Uterus (tissue), 4 donors: ENCODE measurements at places on chromosomes 2 and 18. TPM values are rescaled to one million over a fixed set of nuclear protein-coding genes. Genes with fewer than 3 reads are reported as not detected.
A peak's percentile ranks its signal among the peaks of the same experiment; 100 is the strongest.

TLX2 gene
- total RNA-seq: not detected

DNA sequence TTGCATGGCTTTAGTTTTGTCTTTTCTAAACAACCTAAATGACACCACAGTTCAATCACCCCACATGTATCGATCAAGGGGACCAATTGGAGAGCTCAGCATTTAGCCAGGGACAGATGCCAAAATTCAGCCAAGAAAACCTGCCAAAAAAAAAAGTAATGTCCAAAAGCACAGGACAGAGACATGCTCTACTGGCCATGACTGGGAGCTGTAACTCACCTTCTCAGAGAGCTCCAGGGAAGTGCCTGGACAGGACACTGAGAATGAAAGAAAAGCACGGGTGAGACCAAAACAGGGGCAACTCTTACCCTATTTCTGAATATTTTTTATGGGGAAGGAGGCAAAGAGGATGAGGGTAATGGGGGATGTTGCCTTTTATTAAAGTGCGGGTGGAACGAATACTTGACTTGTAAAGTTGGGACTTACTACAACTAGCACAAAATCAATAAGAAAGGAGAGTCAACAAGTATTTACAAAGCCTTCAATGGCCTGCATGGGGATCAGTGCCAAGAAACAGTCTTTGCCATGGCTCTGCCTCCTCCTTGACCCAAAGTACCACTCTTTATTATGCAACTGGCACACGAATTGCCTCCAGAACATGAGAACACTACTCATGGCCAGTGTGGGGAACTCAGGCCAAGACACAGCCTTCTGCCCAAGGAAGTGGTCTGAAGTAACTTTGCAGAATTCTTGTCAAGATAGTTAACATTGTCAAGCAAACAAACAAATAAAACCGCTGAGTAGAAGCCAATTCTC lies 72.9 kb upstream of the HK2 start:
- H3K27ac ChIP-seq: no peak overlapping the region
- DNase-seq: no peak
- no peaks in the 10 kb centered on the region for H3K27me3 ChIP-seq
- H3K4me3 ChIP-seq: no peak overlapping the region
- no peaks in the 10 kb centered on the region for H3K36me3 ChIP-seq

GRCh38 chr18:12254136-12254819 lies at the start of gene CIDEA:
Gene CIDEA, plus strand, starts transcription at chr18:12254361. Its CDS starts 23 bp downstream, at chr18:12254384.
- H3K4me1 ChIP-seq: peaks cover 15% of the 10 kb centered on the region
- no peak for DNase-seq
- H3K36me3 ChIP-seq: no peaks in the 10 kb centered on the region
- H3K4me3 ChIP-seq: peak within 1 kb of the TSS; percentile 9
- H3K27ac ChIP-seq: no peak within 1 kb of the TSS

DNA sequence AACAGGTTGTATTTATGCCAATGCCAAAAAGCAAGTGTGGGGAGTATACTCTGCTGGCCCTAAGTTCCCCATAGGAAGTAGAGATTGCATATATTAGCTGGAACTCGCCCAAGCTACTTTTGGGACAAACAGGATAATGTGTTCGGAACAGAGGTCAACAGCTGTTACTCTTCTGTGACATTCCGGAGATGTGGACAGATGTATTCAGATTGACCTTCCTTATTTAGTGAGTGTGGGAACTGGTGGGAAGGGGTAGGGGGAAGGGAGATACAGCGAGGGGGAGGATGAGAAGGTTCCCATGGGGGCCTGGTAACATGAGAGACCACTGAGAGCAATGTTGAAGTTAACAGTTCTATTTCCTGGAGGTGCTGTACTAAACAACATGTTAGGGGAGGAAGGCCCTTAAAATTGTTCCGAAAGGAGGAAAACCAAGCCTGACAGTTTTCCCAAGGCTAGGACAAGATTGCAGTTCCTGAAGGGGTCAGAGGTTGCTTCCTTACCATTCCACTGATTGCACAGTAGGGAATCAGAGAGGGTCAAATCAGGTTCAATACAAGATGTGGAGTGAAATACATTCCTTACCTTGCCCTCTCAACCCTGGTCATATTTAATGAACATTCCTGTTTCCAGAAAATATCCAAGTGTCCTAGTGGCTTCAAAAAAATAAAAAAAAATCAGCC lies 14.3 kb upstream of the CD28 start:
- H3K27ac ChIP-seq: peak overlapping the region; percentile 41
- H3K36me3 ChIP-seq: no peaks in the 10 kb centered on the region
- H3K4me3 ChIP-seq: no peak overlapping the region
